Activated T-helper 17 cell treated with anti-CD3 and anti-CD28 coated beads, Interleukin-2, amount 50 U/mL, for 72 hours (primary cell): ENCODE measurements at places on chromosomes 7 and 10.

- ATAC-seq: no peak
Measured at GRCh38 chr7:2008936-2009540, 223.7 kb downstream of the MAD1L1 start.

DNA sequence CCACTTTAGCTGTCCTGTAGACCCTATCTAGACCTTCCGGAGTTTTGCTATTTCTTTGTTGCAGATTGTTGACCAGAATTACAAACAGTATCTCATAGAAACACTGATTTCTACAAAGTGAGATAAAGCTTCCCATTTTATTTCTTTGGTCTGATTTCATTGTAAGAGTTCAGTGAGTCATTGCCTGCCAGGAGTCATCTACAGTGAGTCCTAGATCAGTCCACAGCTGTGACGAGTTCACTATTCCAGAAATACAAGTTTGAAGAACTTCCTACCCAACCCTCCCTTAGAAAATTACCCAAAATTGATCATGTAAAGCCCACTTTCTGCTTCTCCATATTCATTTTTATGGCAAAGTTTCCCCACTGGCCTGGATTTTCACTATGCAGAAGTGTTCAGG is 905.5 kb downstream of the CNTNAP2 start:
- ATAC-seq: no peak

DNA sequence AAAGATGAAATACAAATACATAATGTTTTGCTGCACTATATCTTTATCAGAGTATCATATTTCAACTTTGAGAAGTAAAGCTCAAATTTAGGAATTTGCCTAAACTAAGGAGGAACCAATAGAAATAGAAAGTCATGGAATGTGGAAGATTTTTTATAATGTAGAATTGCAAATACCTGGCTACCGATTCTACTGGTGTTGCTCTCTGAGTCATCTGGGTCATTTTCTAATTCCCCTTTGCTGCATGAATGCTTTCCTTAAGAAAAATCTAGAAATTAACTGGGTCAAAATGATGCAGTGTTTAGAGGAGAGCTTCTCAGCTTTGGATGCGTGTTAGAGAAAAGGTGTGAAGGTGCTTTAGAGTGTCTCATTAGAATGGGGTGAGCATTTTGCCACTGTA is 568.9 kb upstream of the ANKRD30A start:
- ATAC-seq: no peak

DNA sequence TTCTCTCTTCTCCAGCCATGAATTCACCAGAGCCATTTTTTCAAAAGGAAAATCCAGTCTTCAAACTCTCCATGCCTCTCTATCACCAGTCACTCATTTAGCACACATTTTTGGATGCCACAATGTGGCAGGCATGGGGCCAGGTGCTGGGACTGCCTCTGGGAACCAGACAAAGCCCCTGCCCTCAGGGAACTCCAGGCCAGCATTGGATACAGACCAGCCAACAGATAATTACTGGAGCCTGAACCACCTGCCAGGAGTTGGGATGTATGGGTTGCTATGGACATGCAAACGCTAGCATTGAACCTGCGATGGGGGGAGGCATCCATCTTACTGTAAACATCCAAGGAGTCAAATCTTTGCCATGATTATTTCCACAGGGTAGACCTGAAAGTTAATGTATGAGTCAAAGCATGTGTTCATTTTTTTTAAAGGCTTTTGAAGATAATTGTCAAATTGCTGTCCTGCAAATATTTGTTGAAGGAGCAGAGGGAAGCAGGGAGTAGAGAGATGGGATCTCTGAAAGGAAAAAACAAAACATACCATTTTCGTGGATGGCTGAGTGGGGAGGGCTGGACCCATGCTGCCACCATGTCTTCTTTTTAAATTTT is 43.2 kb downstream of the SRRM3 start:
- ATAC-seq: no peak

DNA sequence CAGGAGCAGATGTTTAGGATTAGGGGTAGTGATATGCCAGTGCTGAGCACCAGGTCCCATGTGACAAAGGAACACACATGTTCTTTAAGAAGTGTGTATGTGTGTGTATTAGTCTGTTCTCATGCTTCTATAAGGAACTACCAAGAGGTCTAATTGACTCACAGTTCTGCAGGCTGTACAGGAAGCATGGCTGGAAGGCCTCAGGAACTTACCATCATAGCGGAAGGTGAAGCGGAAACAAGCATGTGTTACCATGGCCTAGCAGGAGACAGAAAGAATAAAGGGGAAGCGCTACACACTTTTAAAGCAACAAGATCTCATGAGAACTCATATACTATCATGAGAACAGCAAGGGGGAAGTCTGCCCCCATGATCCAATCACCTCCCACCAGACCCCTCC is 22.8 kb upstream of the PDZD8 start:
- no peak for ATAC-seq
